Activated CD4-positive, CD25-positive, alpha-beta regulatory T cell treated with anti-CD3 and anti-CD28 coated beads, Interleukin-2, amount 50 U/mL, for 24 hours (primary cell): ENCODE measurements at places on chromosomes 12 and 14.
A peak's percentile ranks its signal among the peaks of the same experiment; 100 is the strongest.

GRCh38 chr14:34363733-34364134, 98.3 kb downstream of the SPTSSA start:
- no peak for ATAC-seq

GRCh38 chr12:54287261-54288157, 7.0 kb downstream of the HNRNPA1 start:
- ATAC-seq: peak; percentile 7

DNA sequence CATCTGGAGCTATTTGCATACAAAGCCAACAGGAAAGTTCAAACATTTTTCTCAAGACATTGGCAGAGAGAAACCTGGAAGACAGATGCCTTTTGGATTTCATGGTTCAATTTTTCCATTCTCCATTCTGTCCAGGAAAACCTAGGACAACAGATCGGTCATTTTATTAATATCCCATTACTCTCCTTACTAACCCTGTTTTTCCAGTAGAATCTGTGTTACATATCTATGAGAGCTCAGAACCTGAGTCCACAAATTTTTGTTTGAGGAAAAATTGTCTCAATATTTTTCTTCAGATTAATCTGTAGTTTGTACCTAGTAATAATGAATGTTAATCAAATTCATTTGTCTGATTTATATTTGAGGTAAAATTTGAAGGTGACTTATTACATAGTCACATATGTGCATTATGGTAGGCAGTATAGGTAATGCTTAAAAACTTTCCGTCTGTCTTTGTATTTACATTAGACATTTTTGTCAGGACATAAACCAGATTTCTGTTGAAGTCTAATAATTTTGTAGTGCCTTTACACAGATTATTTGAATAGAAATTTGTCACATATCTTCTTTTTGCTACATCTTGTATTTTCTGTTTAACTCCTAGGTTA, 75.3 kb downstream of the CCDC91 start:
- ATAC-seq: no peak

GRCh38 chr12:106188256-106188655, 49.5 kb upstream of the NUAK1 start:
- no peak for ATAC-seq

- ATAC-seq: no peak
Observed at GRCh38 chr14:54698966-54699530, 132.1 kb downstream of the SAMD4A start.

DNA sequence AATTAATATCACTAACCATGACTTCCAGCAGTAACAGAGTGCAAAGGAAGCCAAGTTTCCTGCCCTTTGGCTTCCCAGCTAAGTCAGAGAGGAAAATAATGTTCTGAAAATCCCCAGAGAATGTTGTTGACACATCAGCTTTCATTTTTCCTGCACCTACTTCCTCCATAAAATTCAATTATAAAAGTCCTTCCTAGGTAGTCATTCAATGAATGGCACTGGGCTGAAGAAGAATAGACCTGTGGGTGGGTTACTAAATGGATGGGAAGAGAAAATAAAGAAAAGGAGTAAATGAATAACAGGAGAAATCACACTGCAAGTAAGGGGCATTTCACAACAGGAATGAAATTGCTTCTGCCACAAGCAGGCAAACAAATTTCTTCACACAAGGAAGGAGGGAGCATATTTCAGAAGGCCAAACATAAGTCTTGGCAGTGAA, 73.2 kb upstream of the MDM1 start:
- ATAC-seq: no peak

DNA sequence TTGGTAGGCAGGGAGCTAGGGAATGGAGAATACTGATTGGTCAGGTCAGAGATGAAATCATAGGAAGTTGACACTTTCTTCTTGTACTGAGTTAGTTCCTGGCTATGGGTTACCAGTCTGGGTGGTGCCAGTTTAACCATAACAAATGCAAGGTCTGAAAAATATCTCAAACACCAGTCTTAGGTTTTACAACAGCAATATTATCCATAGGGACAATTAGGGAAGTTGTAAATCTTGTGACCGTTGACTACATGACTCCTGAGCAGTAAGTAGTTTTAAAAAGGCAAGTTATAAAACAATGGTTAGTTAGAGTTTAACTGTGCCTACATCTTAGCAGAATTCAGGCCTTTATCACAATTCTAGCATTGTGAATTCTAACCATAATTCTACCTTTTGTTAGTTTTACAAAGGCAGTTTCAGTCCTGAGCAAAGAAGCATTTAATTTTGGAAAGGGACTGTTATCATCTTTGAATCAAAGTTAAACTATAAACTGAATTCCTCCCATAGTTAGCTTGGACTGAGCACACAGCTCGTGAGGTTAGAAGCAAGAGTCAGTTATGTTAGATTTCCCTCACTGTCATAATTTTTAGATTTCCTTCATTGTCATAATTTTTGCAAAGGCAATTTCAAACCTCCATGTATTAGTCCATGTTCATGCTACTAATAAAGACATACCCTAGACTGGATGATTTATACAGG, 19.7 kb upstream of the MON2 start:
- no peak for ATAC-seq

DNA sequence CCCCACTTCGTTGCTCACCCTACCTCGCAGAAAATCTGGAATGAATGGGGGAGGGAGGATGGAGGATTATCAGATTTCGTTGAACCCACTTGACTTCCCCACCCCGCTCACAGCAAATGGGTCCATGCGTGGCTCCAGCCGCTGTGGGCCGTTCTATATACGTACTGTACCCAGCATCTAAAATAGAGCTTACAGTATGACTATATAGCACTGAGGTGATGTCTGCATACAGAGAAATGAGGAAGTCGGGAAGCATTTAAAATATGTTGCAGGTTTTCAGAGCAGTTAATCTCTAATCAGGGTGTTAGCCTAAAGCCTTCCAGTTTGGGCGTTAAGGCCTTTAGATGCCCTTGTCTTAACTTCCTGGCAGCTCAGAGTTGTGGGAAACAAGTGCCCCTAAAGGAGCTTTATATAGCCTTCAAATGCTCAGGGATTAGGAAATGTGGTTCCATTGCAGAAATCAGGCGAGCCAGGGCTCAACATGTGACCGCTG, 1.4 kb downstream of the BICDL1 start:
- ATAC-seq: no peak

GRCh38 chr14:35669782-35670181, 135.8 kb downstream of the INSM2 start:
- ATAC-seq: no peak

- ATAC-seq: no peak
Observed at GRCh38 chr12:46259071-46259470, 9.8 kb downstream of the SLC38A1 start.

DNA sequence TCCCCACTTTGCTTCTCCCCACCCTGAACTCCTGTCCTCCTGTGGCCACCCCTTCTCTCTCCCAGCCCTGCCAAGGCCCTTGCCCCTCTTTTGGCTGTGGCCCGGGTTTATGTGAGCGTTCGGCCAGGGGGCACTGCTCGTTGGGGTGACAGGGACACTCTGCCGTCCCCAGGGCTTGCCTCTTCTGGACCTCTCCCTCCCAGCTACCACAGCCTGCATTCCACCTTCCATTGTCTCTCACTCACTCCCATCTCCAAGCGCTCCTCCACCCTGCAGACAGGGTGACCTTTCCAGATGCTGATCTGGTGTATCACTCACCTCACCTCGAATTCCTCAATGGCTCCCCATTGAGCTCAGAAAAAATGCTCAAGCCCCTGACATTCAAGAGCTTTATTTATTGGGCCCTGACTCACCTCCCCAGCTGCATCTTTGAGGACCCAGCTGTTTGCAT, 1.4 kb downstream of the SERPINA9 start:
- no peak for ATAC-seq

GRCh38 chr12:49557917-49558215, 10.1 kb downstream of the MCRS1 start:
- ATAC-seq: no peak

- no peak for ATAC-seq
Observed at GRCh38 chr12:53747095-53747494, 4.7 kb downstream of the CISTR start.

DNA sequence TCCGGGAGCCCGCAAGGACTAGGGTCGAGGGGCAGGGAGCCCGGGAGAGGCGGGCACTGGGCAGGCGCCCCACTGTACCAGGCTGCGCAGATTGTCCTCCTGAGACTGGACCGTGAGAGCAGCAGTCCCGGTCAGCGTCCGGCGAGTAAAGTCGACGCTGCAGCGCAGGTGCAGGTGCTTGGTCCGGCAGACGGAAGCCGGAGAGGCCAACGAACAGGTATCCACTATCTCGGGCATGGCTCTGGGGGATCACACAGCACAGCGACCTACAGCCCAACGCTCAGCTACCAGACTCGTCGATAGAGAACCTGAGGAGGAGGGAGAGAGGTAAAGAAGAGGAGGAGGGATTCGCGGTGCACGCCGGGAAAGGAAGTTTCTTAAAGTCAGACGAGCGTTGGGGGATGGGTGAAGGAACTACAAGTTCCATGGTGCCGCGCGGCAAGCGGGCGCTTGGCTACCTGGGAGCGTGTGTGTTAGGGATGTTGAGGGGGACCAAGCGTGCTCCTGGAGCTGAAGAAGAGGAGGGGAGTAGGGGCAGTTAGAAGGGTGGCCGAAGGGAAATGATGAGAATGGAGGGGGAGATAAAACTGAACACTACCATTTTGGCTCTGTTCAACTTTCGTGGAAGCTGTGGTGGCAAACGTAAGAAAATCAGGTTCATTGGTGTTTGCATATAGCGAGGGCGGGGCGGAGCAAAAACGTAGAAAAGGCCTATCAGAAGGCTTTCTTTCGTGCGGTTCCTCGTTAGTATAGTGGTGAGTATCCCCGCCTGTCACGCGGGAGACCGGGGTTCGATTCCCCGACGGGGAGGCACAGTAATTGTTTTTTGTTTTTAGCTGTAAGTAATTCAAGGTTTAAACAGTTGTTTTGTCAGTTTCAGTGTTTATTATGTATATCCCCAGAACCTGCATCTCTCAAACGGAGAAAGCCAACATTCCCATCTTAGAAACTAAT, at the start of gene LTA4H:
LTA4H (minus strand) TSS at position 305 of the 954 bp plus-strand sequence; CDS start at position 237, 68 bp downstream.
- ATAC-seq: peak; percentile 96

DNA sequence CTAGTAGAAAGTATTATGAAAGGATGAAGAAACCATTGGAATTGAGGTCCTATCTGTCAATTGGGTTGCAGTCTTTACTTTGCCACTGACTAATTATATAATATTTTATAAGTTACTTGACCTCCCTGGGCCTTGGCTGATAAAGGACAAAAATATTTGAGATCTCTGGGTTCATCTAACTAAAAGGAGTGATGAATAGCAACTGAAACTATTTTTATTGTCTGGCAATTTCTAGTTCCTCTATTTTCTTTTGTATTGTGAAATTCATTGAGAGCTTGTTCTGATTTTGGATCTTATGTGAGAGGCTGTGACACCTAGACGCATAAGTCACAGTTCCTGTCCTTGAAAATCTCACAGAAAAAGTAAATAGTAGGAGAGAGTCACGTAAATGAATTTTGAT, 415.7 kb upstream of the ATP2B1 start:
- ATAC-seq: no peak

- ATAC-seq: no peak
Observed at GRCh38 chr12:2638273-2639019, 156.3 kb upstream of the FKBP4 start.

- ATAC-seq: no peak
Observed at GRCh38 chr12:33529810-33530209, 90.2 kb upstream of the SYT10 start.

DNA sequence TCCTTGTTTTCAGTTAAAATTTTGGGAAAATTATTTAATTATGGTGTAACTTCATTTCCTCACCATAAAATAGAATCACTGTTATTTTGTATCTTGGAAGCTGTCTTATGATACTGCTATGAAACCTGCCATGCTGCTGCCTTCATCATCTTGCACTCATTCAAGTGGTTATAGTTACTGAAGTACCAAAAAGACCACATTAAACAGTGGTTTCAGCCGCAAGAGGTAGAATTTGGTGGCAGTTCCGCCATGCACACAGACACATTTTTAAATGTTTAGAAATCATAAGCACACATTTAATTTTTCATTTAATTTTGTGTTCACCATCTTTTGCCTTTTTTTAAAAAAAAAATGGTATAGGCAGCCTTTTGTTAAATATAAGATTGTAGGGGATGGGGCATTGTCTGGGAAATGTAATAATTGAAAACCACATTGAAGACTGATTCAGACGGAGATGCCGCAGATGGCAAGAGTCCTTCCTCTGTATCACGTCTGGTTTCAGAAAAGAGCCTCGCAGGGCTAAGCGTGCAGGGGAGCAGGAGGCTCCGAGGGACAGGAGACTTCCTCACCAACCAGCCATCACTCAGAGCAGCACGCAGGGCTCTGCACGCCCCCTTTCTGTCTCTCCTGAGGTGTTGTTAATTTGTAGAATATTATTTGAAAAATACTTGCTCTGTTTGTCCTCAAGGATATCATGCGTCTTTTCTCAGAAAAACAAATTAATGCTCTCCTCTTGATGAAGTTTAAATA, 115.2 kb upstream of the PELI2 start:
- peak; percentile 87 for ATAC-seq

DNA sequence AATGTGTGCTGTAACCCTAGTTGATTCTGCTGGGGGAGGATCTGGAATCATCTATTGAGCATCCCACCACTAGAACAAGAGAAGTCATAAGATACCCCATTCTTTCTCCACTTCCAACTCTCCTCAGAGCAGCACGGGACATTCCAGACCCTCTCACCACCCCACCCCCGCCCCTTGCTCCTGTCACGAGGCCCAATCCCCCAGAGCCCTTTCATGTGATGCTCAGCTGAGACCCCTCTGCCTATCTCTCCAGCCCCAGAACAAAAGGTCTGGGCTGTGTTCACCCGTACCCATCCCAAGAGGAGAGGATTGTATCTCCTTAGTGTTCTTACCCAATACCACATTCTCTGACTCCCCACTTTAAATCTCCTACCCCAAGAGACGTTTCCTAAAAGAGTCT, 602 bp downstream of the PMEL start:
- no peak for ATAC-seq

DNA sequence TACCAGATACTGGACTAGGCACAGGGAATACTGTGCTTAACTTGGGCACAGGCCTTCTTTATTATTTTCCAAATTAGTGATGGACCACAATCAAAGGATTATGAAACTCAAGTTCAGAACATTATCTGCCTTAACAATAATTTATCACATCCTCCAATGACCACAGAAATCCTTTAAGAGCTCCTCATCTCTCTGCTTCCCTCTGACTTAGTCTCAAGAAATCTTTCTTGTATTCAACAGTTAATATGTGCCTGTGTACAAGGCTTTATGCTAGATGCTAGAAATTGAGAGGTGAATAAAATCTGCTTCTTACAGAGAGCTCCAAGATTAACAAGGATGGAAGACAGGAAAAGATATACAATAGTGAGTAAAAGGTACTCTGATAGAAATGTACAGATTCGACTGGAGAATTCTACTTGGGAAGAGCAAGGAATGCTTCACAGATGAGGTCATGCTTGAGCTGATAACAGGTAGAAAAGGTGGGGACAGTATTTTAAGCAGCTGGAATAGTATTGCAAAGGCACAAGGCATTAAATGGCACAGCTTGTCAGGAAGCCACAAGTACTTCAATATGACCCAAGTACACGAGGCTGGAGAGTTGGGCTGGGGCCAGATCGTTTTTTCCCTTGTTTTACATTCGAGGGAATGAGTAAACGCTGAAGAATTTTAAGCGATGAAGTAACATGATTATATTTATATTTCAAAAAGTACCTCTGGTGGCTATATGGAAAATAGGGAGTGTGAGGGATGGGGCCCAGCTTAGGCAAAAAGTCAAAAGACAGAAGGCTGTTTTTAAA, 55.1 kb upstream of the ARID2 start:
- no peak for ATAC-seq
